Smooth muscle cell of the coronary artery (primary cell): ENCODE measurements at places on chromosomes 5 and 9. TPM values are rescaled to one million over a fixed set of nuclear protein-coding genes. Genes with fewer than 3 reads are reported as not detected.

The PCDHGA3 gene
- 0.23 and 0.98 TPM in 2 replicates for total RNA-seq

The MED22 gene
- 13.8 and 63.1 TPM in 2 replicates for total RNA-seq

The NIPAL4 gene
- total RNA-seq = 0.08 TPM in 1 of 2 replicates, not detected in the other

The PDZD2 gene
- 0.23 TPM in 1 of 2 replicates, not detected in the other for total RNA-seq

The SPATA31A6 gene
- total RNA-seq = not detected in 2 replicates

The PCDHB4 gene
- total RNA-seq = 0.08 and 0.23 TPM in 2 replicates

The PCDHGB2 gene
- total RNA-seq = 1.6 and 2.0 TPM in 2 replicates

The CTSL gene
- total RNA-seq = 97.5 and 3,757 TPM in 2 replicates

The DNAJC21 gene
- 28.0 and 80.7 TPM in 2 replicates for total RNA-seq

The NUTM2G gene
- total RNA-seq = not detected in 2 replicates

The SLC34A1 gene
- total RNA-seq = not detected in 2 replicates

The ANKDD1B gene
- total RNA-seq = 0.23 and 0.30 TPM in 2 replicates

The C9orf153 gene
- total RNA-seq = 0.08 and 0.12 TPM in 2 replicates

The DMRTA1 gene
- 0.12 and 0.30 TPM in 2 replicates for total RNA-seq

The SV2C gene
- total RNA-seq = not detected in 2 replicates

The EIF4E1B gene
- total RNA-seq = not detected in 2 replicates

The IFNA4 gene
- total RNA-seq = not detected in 2 replicates

The EGR1 gene
- total RNA-seq = 0.94 and 2.2 TPM in 2 replicates

The FOXI1 gene
- total RNA-seq = not detected in 2 replicates

The LHX3 gene
- not detected in 2 replicates for total RNA-seq

The MARCOL gene
- total RNA-seq = not detected in 2 replicates

The RASEF gene
- 0.30 and 0.70 TPM in 2 replicates for total RNA-seq

The TNFSF8 gene
- total RNA-seq = not detected in 2 replicates

The CD274 gene
- 0.82 and 3.1 TPM in 2 replicates for total RNA-seq

The FOXD1 gene
- total RNA-seq = 0.82 and 2.5 TPM in 2 replicates

The PCDHA11 gene
- total RNA-seq = 0.15 and 0.59 TPM in 2 replicates

The CKMT2 gene
- 2.5 and 12.8 TPM in 2 replicates for total RNA-seq

The PCDHB13 gene
- total RNA-seq = 0.59 and 0.75 TPM in 2 replicates

The CARD6 gene
- 8.9 and 11.7 TPM in 2 replicates for total RNA-seq

The CNTNAP3B gene
- 0.94 and 25.9 TPM in 2 replicates for total RNA-seq

The PCA3 gene
- not detected in 2 replicates for total RNA-seq

The LECT2 gene
- not detected in 2 replicates for total RNA-seq

The TMC1 gene
- 0.68 and 1.3 TPM in 2 replicates for total RNA-seq

The CAVIN4 gene
- 1.1 and 1.4 TPM in 2 replicates for total RNA-seq

The GCNT4 gene
- 1.9 and 2.7 TPM in 2 replicates for total RNA-seq

The INSYN2B gene
- total RNA-seq = 3.3 and 4.0 TPM in 2 replicates

The ACOT12 gene
- total RNA-seq = not detected in 2 replicates

The DEPDC1B gene
- 0.70 and 3.0 TPM in 2 replicates for total RNA-seq

The NR4A3 gene
- 0.23 and 0.35 TPM in 2 replicates for total RNA-seq

The TAF9 gene
- total RNA-seq = 51.8 and 83.4 TPM in 2 replicates

The ELAVL2 gene
- total RNA-seq = under 0.01 and 0.47 TPM in 2 replicates

The PCDHGC5 gene
- total RNA-seq = 1.4 and 1.8 TPM in 2 replicates
